Cardiac septum (tissue), 1 donor: ENCODE measurements at places on chromosomes 3 and 15. TPM values are rescaled to one million over a fixed set of nuclear protein-coding genes. Genes with fewer than 3 reads are reported as not detected.

- peak; percentile 78 for DNase-seq
These were observed 16.1 kb upstream of the IL1RAP start for GRCh38 chr3:190497811-190498210.

Gene CXCR6
- total RNA-seq = 0.32 TPM

Gene AADACL2
- not detected for total RNA-seq

Gene CASR
- total RNA-seq = not detected

- DNase-seq = no peak
These were observed 27.7 kb downstream of the TNIK start for GRCh38 chr3:171432548-171432947.

GRCh38 chr3:126449621-126450051 lies 26.1 kb downstream of the ZXDC start:
- DNase-seq = no peak

Gene SPSB4
- 4.9 TPM for total RNA-seq

GRCh38 chr3:89859757-89860156 lies 752.3 kb downstream of the EPHA3 start:
- DNase-seq = no peak

GRCh38 chr3:59368900-59369675 lies 319.3 kb upstream of the CFAP20DC start:
- DNase-seq = no peak

DNA sequence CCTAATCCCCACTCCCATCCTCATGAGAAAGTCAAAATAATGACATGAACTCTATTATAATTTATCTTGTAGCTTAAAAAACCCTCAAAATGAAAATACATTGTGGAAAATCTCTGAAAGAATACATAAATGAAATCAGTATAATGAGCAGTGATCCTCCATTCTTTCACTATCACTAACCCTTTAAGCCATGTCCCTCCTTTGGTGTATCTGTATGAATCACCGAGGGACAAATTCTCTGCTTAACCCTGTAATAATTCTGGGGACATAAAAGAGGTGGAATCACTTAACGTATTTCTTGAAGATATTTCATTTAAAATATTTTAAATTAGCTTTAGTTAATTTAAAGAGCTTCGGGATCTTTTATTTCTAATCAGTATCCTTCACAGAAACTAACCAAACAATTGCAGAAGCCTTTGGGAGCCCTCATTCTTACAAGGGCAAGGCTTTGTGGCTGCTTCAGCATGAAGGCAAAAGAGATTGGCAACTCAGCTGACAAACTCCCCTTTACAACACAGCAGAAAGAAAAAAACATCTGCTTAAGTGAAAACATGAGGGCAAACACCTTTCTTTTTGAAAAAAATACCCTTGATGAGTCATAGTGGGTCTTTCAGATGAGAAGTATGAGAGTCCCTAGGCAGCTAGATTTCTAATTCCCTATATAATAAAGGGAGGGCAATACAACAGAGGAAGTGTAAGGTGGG lies 44.0 kb upstream of the ALCAM start:
- DNase-seq = no peak

- peak; percentile 58 for DNase-seq
These were observed 45.2 kb downstream of the ADAMTS7 start for GRCh38 chr15:78766041-78766440.

- DNase-seq = peak; percentile 33
These were observed 2.6 kb upstream of the RBM15B start for GRCh38 chr3:51388286-51389029.

- no peak for DNase-seq
These were observed 174.6 kb downstream of the AKAP13 start for GRCh38 chr15:85554852-85555521.

- DNase-seq = no peak
These were observed 168.3 kb downstream of the NEK10 start for GRCh38 chr3:27200721-27201489.

Gene REC114
- total RNA-seq = not detected

DNA sequence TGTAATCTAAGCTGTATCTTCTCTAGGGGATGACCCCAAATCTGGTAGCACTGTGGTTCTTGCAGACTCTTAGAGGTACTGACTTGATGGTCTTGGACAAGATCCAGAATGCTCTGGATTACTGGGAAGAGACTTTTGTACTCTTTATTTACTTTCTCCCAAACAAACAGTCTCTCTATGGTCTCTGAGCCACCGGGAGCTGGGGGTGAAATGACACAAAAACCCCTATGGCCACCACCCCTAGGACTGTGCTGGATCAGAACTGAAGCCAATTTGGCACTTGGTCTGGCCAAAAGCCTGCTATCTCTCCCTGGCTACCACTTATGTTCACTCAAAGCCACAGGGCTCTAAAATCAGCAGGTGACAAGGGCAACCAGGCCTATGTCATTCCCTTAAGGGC lies 50.2 kb upstream of the SI start:
- no peak for DNase-seq
